ENCODE measurements at places on chromosomes 1 and 21. TPM values are rescaled to one million over a fixed set of nuclear protein-coding genes. Genes with fewer than 3 reads are reported as not detected.

SPSB1 gene
- 11.0 TPM for total RNA-seq

- DNase-seq, result peak; percentile 81
These were observed 950 bp upstream of the EVA1C start for GRCh38 chr21:32411350-32412161.

GRCh38 chr1:93344886-93345632, 648 bp upstream of the DR1 start:
- DNase-seq, result no peak

- DNase-seq, result peak; percentile 35
These were observed 654 bp upstream of the ARHGEF2 start for GRCh38 chr1:155978973-155979429.
